ENCODE measurements at places on chromosomes 11 and 22.

GRCh38 chr11:86713552-86713951 is 41.1 kb upstream of the ME3 start:
- no peak for DNase-seq

- DNase-seq: no peak
Measured at GRCh38 chr11:45409587-45409986, 123.4 kb upstream of the SYT13 start.

GRCh38 chr11:62599069-62599696 is 2.5 kb downstream of the MTA2 start:
- peak; percentile 96 for DNase-seq

- DNase-seq: no peak
Measured at GRCh38 chr11:35461917-35462538, 42.7 kb upstream of the SLC1A2 start.

- no peak for DNase-seq
Measured at GRCh38 chr11:16792426-16792825, 54.0 kb downstream of the C11orf58 start.

- no peak for DNase-seq
Measured at GRCh38 chr11:60753309-60753708, 3.4 kb upstream of the MS4A15 start.

- no peak for DNase-seq
Measured at GRCh38 chr11:45100339-45100738, 46.1 kb upstream of the PRDM11 start.

Measured in HAP-1 (cell line).